ENCODE measurements at places on chromosomes 3 and 15. TPM values are rescaled to one million over a fixed set of nuclear protein-coding genes. Genes with fewer than 3 reads are reported as not detected.

Gene CHRM5
- under 0.01 TPM for total RNA-seq

GRCh38 chr15:33086500-33087121 lies 107.9 kb downstream of the FMN1 start:
- peak; percentile 87 for DNase-seq

Gene IGF1R
- 26.7 TPM for total RNA-seq

Gene SEMA5B
- total RNA-seq, result not detected

Gene RUBCN
- total RNA-seq, result 10.8 TPM

- peak; percentile 94 for DNase-seq
Measured at GRCh38 chr3:39166134-39166710, 12.8 kb upstream of the CSRNP1 start.

Gene ATP8B4
- 0.54 TPM for total RNA-seq

Gene GP9
- total RNA-seq, result not detected

GRCh38 chr3:50617096-50617791 lies at the start of gene MAPKAPK3:
MAPKAPK3 (plus strand) TSS chr3:50617151; CDS start chr3:50617566, 415 bp downstream.
- DNase-seq, result no peak

- peak; percentile 98 for DNase-seq
Measured at GRCh38 chr3:42032693-42033349, 58.3 kb upstream of the TRAK1 start.

Gene PCLAF
- 34.2 TPM for total RNA-seq

Gene SEMA3B
- 4.3 TPM for total RNA-seq

DNA sequence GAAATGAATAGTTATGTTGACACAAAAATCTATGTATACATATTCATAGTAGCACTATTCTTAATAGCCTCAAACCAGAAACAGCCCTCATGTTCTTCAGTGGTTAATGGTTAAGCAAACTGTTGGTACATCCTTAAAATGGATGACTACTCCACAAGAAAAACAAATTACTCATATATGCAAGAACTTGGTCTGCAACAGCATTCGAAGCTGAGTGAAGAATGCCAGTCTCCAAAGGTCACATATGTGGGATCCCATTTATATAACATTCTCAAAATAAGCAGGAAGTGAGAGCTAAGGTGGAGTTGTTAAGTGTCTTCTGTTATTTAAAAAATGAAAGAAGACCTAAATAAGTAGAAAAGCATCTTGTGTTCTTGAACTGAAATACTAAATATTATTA lies 365.7 kb downstream of the GABRG3 start:
- DNase-seq, result no peak

Gene MEGF11
- not detected for total RNA-seq

DNA sequence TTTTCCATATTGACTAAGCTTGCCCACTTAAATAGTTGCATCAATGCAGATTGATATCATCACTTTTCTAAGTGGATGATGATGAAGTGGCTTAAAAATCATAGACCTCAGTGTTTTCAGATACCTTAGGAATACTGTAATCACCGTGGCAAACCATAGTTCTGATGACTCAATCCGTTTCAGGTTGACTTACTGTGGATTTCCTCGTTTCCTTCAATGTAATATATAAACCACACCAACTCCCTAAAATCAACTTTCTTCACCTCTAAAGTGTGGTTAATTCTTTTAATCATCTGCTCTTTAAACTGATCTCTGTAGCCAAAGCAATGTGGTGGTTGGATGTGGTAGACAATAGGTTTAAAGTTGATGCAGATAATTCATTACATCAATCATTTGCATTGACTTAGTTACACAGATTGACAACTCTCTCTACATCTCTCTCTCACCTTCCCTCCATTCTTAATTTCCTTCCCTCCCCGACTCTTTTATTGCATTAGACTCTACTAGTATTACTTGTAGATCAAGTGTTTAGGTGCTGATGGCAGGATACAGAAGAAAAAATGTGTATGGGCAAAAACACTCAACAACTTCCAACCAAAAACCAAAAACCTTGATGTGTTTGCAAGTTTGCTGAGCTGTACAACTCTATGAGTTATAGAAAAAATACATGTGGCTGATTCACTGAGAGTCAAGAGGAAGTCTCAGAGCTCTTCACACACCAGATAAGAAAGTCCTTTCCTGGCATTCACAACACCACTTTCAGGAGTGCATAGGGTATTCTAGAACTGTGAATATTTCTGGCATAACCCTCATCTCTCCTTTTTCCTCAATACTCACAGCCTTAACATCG lies 243.5 kb downstream of the NFKBIZ start:
- peak; percentile 67 for DNase-seq

DNA sequence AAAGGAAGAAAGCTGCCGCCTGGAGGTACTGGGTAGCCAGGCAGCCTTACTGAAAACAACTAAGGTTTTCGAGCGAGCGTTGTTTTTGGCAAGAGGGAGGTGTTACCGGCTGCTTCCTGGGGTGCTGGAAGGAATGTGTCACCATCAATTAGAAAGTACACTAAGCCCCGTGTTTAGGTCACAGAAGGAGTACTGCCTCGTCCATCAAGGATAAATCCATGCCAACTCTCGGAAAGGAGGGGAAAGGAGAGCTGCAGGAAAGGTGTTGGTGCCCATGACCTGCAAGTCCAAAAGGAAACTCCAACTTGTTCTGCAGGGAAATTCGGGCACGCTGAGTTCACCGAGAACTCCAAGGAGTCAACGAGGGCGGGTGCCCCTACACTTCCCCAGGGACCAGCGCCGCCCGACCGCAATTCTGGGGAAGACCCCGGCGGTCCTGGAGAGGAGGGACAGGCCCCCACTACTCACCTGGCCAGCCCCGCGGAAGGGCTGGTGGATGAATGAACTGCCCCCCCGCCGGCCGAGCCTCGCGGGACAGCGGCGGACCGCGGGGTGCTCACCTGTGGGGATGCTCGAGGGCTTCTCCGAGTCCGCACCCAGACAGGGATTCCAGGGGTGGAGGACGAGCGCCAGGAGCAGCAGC lies 542 bp downstream of the PLOD2 start:
- DNase-seq, result peak; percentile 79

GRCh38 chr3:184531626-184532280 lies 29.8 kb upstream of the EPHB3 start:
- no peak for DNase-seq

GRCh38 chr3:69929019-69929418 lies 70.5 kb upstream of the SAMMSON start:
- no peak for DNase-seq

DNA sequence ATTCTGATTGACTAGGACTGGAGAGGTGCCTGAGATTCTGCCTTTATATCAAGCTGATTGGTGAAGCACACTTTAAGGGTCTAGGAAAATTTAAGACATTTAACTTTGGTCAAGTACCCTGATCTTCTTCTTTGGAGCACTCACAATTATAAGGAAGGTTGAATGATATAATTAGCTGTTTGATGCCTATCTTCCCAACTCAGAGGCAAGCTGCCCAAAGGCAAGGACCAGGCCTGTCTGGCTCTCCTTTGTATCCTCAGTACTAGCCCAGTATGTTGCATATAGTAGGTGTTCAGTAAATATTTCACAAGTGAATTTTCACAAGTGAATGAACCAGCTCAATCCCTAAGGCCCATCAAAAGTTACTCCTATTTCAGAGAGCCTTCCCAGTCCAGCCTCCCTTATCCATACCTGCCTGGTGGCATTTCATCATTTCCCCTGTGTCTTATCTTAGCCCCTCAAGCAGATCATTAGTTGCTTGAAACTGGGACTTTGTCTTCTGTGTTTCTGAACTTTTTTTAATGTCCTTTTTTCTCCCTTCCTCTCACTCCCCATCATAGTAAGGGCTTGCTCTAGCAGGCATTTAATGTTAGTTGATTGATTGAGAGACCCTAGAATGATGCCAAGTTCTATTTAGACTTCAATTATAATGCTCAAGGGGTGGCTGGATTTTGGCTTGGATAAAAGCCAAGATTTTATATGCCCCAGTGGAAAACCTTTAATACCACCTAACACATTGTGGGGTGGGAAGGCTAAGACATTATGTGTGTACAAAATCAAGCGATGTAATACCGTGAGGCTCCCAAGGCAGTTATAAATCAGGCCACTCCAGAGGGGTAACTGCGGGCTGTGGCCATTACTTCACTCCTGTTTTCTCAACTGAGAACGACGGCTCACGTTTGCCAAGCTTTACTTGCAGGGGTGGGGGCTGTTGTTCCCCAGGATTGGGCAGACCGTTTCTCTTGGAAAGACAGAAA lies 43.2 kb upstream of the BOC start:
- no peak for DNase-seq

GRCh38 chr3:47802734-47803479 lies at the start of gene DHX30:
DHX30 (plus strand) TSS chr3:47803138; CDS start chr3:47810684, 7,546 bp downstream.
- peak; percentile 84 for DNase-seq

- peak; percentile 21 for DNase-seq
Measured at GRCh38 chr3:157477441-157477840, 25.8 kb downstream of the VEPH1 start.

Gene STX19
- total RNA-seq, result not detected

DNA sequence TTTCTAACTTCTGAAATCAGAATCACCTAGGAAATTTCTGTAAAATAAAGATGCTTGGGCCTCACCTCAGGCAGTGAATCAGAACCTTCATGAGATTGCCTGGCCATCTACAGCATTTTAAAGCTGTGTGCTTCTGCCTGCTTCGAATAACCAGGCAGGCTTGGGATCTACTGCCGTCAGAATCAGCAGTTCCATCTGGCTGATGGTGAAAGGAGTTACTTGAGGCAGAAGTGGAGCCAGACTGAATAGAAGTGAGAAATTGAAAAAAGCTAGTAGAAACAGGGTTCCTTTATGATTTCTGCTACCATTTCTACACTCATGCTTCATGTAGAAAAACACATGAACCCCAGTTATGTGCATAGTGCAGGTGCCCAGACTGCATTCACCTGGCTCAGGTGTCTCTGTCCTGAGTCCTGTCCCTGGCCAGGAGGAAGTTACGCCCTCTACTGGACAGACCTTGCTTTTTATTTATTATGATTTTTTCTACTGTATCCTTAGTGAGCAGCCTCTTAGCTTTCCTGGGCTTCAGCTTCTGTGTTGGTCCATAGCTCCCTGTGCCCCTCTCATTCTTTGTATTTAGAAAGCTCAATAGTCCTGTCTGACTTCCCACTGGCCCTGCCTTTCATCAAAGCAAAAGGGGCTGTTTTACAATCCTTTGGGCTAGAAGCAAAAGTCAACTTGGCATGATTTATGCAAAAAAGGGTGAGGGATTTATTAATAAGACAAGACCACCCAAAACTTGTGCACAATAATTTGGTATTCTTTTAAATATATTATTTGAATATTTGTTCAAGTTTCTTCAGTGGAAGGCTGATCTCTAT lies 200.8 kb upstream of the GOLGA6L4 start:
- no peak for DNase-seq

DNA sequence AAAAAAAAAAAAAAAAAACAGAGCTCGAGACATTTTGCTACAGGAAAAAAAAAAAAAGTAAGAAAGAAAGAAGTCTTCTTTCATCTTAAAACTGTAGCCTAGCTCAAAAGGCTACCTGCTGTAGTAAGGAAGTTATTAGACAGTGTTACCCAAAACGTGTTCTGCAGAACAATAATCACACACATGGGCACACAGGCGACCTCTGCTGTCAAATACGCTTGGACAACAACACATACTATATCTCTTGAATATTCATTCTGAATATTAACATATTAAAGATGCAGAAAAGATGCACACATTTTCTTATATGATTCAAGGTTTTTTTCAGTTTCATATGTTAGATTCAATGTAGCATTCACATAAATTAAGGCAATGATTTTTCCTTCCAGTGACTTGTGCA lies 215.8 kb downstream of the ROBO1 start:
- DNase-seq, result no peak

- DNase-seq, result no peak
Measured at GRCh38 chr3:13828501-13829265, 51.2 kb downstream of the WNT7A start.

Gene RARB
- 1.4 TPM for total RNA-seq

Gene EBLN2
- 6.4 TPM for total RNA-seq

- DNase-seq, result no peak
Measured at GRCh38 chr3:85605066-85605465, 646.3 kb downstream of the CADM2 start.

DNA sequence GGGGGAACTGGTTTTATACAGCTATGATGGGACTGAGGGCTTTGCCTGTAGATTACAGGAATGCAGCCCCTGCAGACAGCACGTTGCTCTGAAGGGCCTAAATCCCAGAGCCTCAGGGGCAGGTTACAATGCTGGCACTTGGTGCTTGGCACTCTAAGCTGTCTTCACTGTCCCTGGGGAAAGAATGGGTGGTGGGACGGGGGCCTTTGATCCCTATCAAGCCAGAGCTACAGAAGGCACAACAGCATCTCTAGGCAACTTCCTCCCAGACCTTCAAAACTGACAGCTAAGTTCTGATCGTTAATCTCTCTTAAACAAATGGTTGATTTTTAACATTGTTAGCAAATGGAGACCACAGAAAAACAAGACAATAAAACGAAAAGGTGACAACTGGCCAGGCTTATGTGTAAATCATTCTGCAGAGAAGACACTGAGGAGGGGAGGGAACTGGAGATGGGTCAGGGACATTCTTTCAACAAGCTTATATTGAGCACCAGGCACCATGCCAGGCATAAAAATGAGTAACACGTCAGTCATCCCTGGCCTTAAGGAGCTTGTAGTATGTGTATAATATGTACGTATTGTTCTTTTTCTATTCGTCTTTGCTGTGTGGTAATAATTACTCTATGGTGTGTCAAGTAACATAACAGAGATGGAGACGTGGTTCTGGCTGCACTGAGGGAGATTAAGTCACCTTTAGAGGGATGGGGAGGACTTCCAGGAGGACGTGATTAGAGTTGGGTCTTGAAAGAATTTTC lies 49.1 kb downstream of the CA12 start:
- peak; percentile 96 for DNase-seq

DNA sequence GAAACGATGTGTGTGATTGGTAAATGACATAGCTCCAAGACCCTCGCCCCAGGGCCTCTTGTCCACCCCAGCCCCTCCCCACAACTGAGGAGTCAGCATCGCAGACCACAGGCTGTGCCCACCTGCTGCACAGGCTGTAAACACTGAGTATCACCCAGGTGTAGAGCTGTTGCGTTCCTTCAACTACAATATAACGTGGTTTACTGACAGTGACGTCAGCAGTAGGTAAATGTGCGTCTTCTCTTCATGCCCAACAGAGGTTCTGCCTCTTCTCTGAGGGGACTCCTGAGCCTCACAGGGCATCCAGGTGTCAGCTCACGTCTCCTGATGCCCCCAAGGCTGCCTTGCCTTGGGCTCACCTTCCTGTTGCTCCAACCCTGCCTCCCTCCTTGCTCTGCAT lies 395.1 kb downstream of the CACNA2D3 start:
- no peak for DNase-seq

DNA sequence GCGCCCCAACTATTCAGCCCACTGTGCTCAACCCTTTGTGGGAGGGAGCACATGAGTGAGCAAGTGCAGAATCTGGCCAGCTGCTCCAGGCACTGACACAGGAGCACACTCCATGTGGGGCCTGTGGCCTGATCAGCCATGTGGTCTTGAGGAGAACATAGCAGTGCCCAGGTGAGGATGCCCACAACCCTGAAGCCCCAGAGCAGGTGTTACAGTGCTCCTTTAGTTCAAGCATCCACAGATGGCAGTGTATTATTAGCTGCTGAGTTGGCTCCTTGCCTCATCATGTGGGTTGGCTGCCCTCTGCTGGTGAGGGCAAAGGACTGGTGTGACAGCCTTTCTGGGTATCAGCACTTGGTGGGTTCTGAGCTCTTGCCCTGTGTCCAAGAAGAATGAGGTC lies 1588.2 kb downstream of the SI start:
- DNase-seq, result no peak

Gene FOXP1
- total RNA-seq, result 132 TPM

Gene PLA2G4D
- total RNA-seq, result not detected

Data from IMR-90 (cell line).